ENCODE measurements at places on chromosomes 16 and 17.

GRCh38 chr16:84999200-84999599, 12.1 kb downstream of the ZDHHC7 start:
- H3K36me3 ChIP-seq: peaks cover 33% of the 10 kb centered on the region
- H3K27me3 ChIP-seq: no peaks in the 10 kb centered on the region
- peaks cover 30% of the 10 kb centered on the region for H3K4me1 ChIP-seq
- no peak overlapping the region for H3K27ac ChIP-seq
- no peak for DNase-seq
- no peak overlapping the region for H3K4me3 ChIP-seq

GRCh38 chr16:57873218-57873617, 70.9 kb upstream of the KIFC3 start:
- no peak overlapping the region for H3K4me3 ChIP-seq
- H3K36me3 ChIP-seq: no peaks in the 10 kb centered on the region
- no peak for DNase-seq

DNA sequence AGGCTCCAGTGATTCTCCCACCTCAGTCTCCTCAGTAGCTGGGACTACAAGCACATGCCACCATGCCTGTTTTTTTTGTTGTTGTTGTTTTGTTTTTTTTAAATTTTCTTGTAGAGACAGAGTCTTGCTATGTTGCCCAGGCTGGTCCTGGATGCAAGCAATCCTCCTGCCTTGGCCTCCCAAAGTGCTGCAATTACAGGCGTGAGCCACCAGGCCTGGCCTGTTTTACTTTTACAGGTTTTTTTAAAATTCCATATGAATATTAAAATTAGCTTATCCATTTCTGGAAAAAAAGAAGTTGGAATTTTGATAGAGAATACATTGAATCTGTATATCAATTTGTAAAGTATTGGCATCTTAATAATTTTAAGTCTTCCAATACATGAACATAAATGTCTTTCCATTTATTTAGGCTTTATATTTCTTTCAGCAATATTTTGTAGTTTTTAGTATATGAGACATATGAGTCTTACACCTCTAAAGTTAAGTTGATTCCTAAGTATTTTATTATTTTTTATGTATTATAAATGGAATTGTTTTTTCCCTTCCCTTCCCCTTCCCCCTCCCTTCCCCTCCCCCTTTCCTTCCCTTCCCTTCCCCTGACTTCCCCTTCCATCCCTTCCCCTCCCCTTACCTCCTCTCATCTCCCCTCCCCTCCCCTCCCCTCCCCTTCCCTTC, 323.5 kb upstream of the SALL1 start:
- H3K4me1 ChIP-seq: no peaks in the 10 kb centered on the region
- H3K36me3 ChIP-seq: no peaks in the 10 kb centered on the region
- H3K27ac ChIP-seq: no peak overlapping the region
- H3K4me3 ChIP-seq: no peak overlapping the region
- no peak for DNase-seq

DNA sequence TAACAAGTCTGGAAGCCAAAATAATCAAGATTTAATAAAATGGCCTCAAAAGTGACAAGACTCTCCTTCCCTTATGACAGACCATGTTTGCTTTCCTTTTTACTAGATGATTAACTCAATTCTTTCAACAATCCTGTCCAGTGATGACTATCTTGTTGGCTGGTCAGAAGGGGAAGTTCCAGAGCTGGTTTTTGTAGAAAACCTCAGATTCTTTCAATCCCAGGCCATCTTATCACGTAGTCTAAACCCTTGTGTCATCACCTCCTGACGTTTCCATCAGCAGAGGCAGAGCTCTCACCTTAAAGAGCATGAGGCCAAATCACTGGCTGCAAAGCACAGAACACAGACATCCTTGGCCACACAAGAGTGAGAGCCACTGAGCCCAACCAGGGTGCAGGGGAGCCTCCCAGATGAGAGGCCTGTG, 125.3 kb downstream of the ANKRD11 start:
- peaks cover 10% of the 10 kb centered on the region for H3K36me3 ChIP-seq
- H3K4me3 ChIP-seq: no peak overlapping the region
- H3K27me3 ChIP-seq: no peaks in the 10 kb centered on the region
- H3K4me1 ChIP-seq: peaks cover 94% of the 10 kb centered on the region

- no peaks in the 10 kb centered on the region for H3K36me3 ChIP-seq
- no peak overlapping the region for H3K4me3 ChIP-seq
- no peaks in the 10 kb centered on the region for H3K27me3 ChIP-seq
- no peak overlapping the region for H3K27ac ChIP-seq
- no peak for DNase-seq
These were observed 192.8 kb downstream of the C16orf78 start for GRCh38 chr16:49566432-49566831.

- H3K4me3 ChIP-seq: peak overlapping the region; percentile 84
- peaks cover 37% of the 10 kb centered on the region for H3K4me1 ChIP-seq
- DNase-seq: peak; percentile 64
- H3K36me3 ChIP-seq: peaks cover 21% of the 10 kb centered on the region
These were observed 8.6 kb downstream of the RIPOR1 start for GRCh38 chr16:67537270-67537635.

- no peaks in the 10 kb centered on the region for H3K27me3 ChIP-seq
- peak; percentile 96 for DNase-seq
- peaks cover 55% of the 10 kb centered on the region for H3K4me1 ChIP-seq
- peak within 1 kb of the TSS; percentile 81 for H3K4me3 ChIP-seq
- H3K27ac ChIP-seq: peak within 1 kb of the TSS; percentile 91
- H3K36me3 ChIP-seq: peaks cover 21% of the 10 kb centered on the region
These were observed at the start of gene NFE2L1 for GRCh38 chr17:48047741-48048383. NFE2L1 (plus strand) TSS chr17:48048359; CDS start chr17:48051119, 2,760 bp downstream.

DNA sequence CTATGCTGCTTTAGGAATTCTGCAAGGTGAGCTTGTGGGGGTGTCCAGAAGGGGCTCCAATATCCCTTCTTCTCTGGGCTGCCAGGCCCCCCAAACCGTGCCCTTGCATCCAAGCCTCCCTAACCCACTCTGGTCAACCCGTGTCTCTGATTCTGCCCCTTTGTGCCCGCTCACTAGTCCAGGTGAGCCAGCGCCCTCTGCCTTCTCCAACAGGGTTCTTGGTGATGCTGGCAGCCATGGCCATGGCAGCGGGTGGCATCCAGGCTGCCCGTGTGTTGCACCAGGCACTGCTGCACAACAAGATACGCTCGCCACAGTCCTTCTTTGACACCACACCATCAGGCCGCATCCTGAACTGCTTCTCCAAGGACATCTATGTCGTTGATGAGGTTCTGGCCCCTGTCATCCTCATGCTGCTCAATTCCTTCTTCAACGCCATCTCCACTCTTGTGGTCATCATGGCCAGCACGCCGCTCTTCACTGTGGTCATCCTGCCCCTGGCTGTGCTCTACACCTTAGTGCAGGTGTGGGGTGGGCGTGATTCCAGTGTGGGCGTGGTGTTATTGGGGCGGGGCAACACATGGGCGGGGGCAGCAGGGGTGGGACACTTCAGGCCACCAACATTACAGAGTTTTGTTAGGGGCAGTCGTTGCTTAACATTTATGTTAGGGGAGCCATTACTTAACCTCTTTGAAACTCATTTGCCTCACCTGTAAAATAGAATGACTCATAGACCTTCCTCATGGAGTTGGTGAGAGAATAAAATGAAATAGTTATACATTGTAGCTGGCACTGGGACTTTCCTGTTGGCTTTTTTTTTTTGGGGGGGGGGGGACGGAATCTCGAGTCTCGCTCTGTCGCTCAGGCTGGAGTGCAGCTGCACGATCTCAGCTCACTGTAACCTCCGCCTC, 31.4 kb downstream of the ANKRD40 start:
- DNase-seq: no peak
- no peaks in the 10 kb centered on the region for H3K4me1 ChIP-seq
- no peaks in the 10 kb centered on the region for H3K27me3 ChIP-seq
- no peak overlapping the region for H3K27ac ChIP-seq
- no peak overlapping the region for H3K4me3 ChIP-seq

- no peaks in the 10 kb centered on the region for H3K27me3 ChIP-seq
- no peaks in the 10 kb centered on the region for H3K4me1 ChIP-seq
- no peak overlapping the region for H3K4me3 ChIP-seq
These were observed 64.3 kb downstream of the PGS1 start for GRCh38 chr17:78442648-78443218.

DNA sequence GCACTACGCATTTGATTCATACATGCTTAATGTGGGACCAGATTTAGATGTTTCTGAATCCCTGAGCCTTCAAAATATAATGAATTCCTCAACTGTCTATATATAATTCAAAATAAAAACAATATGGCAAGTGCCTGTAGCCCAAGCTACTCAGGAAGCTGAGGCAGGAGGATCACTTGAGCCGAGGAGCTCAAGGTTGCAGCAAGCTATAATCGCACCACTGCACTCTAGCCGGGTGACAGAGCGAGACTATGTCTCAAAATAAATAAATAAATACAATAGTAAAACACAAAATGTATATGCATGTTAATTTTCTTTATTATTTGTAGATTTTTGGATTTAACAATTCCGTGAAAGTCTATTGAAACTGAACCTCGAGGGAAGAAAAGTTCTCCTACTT, 50.6 kb upstream of the IRX6 start:
- DNase-seq: no peak
- no peaks in the 10 kb centered on the region for H3K36me3 ChIP-seq
- H3K27me3 ChIP-seq: peaks cover 3% of the 10 kb centered on the region
- H3K27ac ChIP-seq: no peak overlapping the region
- no peaks in the 10 kb centered on the region for H3K4me1 ChIP-seq
- H3K4me3 ChIP-seq: no peak overlapping the region

DNA sequence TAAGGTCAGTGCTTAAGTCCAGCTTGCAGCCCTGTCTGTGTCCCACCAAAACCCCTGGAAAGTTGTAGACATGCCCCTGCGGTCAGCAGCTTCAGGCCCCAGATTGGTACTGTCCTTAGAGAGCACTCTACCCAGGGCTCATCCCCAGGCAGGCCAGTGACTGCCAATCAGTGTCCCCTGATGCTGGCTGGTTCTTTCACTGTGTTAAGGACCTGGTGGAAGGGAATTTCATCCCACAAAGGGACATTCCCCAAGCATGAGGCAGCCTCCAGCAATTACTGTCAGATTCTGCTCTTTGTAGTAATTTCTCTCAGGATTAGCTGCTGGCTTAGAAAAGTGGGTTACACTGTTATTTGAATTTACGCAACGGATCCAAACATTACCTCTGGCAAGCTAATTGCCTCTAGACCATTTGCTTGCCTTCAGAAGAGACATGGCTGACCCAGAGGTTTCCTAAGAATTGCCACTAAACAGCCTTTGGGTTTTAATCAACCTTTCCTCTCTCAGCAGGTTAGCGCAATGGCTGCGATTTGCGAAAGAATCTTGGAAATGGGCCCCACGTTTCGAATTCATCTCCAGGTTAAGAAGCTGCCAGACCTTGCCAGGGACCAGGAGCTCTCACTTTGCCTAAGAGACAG, 5.9 kb downstream of the IRX6 start:
- no peak overlapping the region for H3K4me3 ChIP-seq
- H3K36me3 ChIP-seq: no peaks in the 10 kb centered on the region
- no peaks in the 10 kb centered on the region for H3K4me1 ChIP-seq
- peaks cover 60% of the 10 kb centered on the region for H3K27me3 ChIP-seq

- peaks cover 99% of the 10 kb centered on the region for H3K36me3 ChIP-seq
- no peak overlapping the region for H3K27ac ChIP-seq
- no peaks in the 10 kb centered on the region for H3K27me3 ChIP-seq
- no peak for DNase-seq
These were observed 8.5 kb downstream of the ELOB start for GRCh38 chr16:2768403-2769089.

DNA sequence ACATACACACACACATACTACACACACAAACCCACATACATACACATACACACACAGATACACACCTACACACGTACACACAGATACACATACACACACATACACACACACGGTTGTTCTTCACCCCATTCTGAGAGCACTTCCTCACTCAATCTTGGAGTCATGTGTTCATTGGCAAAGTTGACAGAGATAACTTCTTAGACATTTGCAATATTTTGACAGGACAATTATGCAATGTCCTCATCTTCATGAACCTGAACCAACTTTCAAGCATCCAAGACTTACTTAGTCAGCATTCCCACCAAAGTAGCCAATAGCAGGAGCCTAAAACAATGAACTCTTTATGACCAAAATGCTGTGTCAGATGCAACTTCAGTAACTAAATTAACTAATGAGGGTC, 77.1 kb upstream of the DNAH17 start:
- H3K4me1 ChIP-seq: no peaks in the 10 kb centered on the region
- H3K36me3 ChIP-seq: no peaks in the 10 kb centered on the region
- H3K27me3 ChIP-seq: no peaks in the 10 kb centered on the region
- no peak overlapping the region for H3K27ac ChIP-seq
- no peak for DNase-seq
- H3K4me3 ChIP-seq: no peak overlapping the region

DNA sequence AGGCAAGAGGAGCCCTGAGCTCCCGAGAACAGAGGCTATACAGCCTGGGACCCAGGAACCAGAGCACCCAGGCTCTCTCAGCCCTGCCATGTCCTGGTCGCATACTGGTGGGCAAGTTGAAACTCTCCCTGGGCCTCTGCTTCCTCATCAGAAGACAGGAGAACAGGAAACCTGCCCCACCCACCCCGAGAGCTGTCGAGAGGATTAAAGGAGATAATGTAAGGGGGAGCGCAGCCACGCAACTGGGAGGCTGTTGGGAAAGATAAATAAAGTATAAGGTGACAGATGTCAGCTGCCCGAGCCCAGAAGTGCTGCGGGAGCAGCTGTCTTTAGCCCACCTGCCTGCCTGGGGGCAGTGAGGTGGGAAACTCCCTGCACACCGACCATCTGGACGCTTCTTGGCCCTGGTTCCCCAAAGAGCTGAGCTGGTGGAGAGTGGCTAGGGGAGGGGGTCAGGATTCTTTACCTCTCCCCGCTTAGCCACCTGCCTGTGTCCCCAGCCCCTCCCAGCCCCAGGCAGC, 6.8 kb downstream of the KIF19 start:
- no peak overlapping the region for H3K27ac ChIP-seq
- peaks cover 17% of the 10 kb centered on the region for H3K4me1 ChIP-seq
- no peak overlapping the region for H3K4me3 ChIP-seq

- H3K27me3 ChIP-seq: no peaks in the 10 kb centered on the region
- no peak for DNase-seq
- no peak overlapping the region for H3K4me3 ChIP-seq
- peaks cover 26% of the 10 kb centered on the region for H3K36me3 ChIP-seq
These were observed 52.3 kb downstream of the AMFR start for GRCh38 chr16:56373003-56373402.

GRCh38 chr17:74274709-74275340, 791 bp downstream of the DNAI2 start:
- no peaks in the 10 kb centered on the region for H3K36me3 ChIP-seq
- peak overlapping the region; percentile 47 for H3K4me3 ChIP-seq
- H3K27ac ChIP-seq: peak overlapping the region; percentile 76
- no peak for DNase-seq

DNA sequence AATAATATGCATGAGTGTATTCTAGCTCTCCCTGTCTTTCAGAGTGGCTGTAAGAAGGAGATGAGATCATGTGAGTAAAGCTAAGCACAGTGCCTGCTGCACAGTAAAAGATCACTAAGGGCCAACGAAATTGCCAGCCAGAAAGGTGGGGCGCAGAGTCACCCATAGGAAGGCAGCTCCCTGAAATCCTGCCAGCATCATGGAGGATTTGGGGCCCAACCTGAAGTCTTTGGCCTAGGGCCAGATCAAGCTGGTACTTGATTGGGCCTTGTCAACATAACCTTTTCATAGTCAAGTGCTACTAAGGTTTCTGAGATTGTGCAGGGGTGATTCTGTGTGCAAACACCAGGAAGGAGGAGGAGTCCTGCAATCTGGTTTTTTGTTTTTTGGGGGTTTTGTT, 16.5 kb downstream of the SCNN1B start:
- H3K36me3 ChIP-seq: no peaks in the 10 kb centered on the region
- no peak for DNase-seq
- H3K4me1 ChIP-seq: no peaks in the 10 kb centered on the region

- no peak overlapping the region for H3K27ac ChIP-seq
- no peaks in the 10 kb centered on the region for H3K27me3 ChIP-seq
- H3K4me3 ChIP-seq: no peak overlapping the region
- H3K4me1 ChIP-seq: peaks cover 14% of the 10 kb centered on the region
- no peaks in the 10 kb centered on the region for H3K36me3 ChIP-seq
These were observed 76.3 kb upstream of the WSB1 start for GRCh38 chr17:27217631-27218030.

GRCh38 chr17:39122991-39123390, 28.4 kb downstream of the PLXDC1 start:
- no peak for DNase-seq
- H3K36me3 ChIP-seq: no peaks in the 10 kb centered on the region
- no peak overlapping the region for H3K27ac ChIP-seq
